Chondrocyte (in vitro differentiated cells): ENCODE measurements at places on chromosomes 7 and 10. TPM values are rescaled to one million over a fixed set of nuclear protein-coding genes. Genes with fewer than 3 reads are reported as not detected.

DNA sequence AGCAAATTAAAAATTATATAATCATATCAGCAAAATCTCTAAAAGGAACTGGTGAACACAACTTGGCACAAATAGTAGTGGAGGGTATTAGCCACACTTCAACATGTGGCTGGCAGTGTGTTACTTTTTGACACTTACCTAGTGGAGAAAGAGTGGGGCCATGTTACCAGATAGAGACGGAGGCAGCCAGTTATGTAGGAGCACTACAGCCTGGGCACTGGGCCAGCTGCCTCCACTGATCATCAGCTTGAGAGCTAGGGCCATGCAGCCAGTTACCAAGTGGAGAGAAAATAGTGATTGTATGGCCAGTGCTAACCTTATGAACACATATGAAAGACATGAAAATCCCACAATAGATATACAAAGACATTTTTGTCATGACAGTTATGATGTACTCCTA, 243.1 kb downstream of the CTNNA3 start:
- DNase-seq: no peak

DNA sequence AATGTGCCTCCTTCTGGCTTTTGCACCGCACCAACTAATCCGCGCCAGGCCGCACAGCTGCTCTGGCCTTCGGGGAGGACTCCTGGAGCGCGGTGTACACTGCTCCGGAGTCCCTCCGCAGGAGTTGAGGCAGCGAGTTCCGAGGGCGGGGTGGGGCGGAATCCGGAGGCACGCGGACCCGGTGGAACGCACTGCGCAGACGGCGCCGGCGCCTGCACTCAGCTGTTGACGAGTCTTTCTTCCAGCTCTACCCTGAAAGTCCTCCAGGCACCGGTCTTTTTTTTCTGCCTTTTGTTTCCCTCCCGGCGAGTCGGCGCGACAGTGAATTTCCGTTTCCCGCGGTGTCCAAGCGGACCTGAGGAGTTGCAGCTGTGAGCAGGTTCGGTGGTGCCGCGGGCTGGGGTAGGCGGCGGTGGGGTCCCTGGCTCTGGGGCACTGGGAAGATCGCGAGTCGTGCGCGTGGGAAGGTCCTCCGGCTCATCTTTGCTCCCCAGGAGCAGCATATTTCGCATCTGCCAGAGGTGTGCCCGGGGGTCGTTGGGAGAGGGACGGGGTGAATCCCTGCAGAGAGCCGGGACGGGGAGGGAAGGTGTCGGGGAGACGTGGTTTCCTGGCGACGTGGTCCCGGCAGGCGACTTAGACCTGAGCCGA, 44.1 kb downstream of the SFTPD start:
- DNase-seq: no peak

- no peak for DNase-seq
Observed at GRCh38 chr10:122480146-122480833, 18.9 kb downstream of the HTRA1 start.

DNA sequence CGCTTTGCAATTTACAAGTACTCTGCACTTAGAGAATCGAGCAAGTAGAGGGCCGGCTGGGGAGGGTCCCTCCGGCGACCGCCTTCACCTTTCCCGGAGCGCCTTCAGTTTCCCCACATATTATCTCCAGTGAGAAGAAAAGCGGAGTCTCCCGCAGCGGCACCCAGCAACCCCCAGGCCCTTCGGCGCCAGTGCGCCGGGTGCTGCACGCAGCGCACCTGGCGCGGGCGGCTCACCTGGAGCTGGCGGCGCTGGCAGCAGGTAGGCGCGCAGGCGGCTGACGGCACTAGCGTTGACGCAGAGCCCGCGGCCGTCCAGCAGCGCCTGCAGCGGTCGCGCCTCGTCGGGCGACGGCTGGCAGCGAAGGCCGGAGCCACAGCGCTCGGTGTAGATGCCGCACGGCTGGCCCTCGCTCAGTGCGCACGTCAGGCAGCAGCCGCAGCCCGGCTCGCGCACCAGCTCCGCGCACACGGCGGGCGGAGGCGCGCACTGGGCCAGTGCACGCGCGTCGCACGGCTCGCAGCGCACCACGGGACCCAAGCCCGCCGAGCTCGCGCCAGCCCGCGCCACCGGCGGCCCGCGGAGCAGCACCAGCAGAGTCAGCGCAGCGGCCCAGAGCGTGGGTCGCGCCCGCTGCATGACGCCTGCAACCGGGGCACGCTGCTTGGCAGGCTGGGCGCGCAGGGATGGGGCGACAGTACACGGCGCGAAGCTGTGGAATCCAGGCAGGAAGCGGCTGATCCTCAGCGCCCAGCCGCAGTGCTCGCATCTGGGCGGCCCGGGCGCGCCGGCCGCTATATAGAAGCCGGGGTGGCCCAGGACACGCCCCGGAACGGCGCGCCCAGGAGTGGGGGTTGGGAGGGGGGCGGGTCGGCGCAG, at the start of gene IGFBP3:
TSS of gene IGFBP3 (minus strand) at position 771 of the 879 bp plus-strand sequence. CDS start at position 639, 132 bp downstream.
- no peak for DNase-seq

GRCh38 chr10:21602313-21602712, 68.3 kb downstream of the MLLT10 start:
- no peak for DNase-seq

Gene TFAM
- 14.8 to 16.1 TPM (median 15.5 TPM) in 3 replicates for total RNA-seq

- DNase-seq: no peak
Observed at GRCh38 chr10:31721096-31721495, 207.5 kb downstream of the ARHGAP12 start.

GRCh38 chr7:139332697-139333359, 8.3 kb upstream of the FMC1 start:
- no peak for DNase-seq
